ENCODE measurements at places on chromosomes 1 and 21. TPM values are rescaled to one million over a fixed set of nuclear protein-coding genes. Genes with fewer than 3 reads are reported as not detected.

The ADGRL4 gene
- total RNA-seq = 60.4 TPM

GRCh38 chr21:39671986-39672385 lies 59.2 kb downstream of the B3GALT5 start:
- H3K4me1 ChIP-seq = no peaks in the 10 kb centered on the region
- no peak overlapping the region for H3K27ac ChIP-seq
- H3K27me3 ChIP-seq = no peaks in the 10 kb centered on the region

GRCh38 chr1:153428791-153429190 lies 12.5 kb downstream of the S100A7A start:
- no peaks in the 10 kb centered on the region for H3K4me1 ChIP-seq
- H3K27ac ChIP-seq = no peak overlapping the region
- H3K4me3 ChIP-seq = no peak overlapping the region
- H3K36me3 ChIP-seq = no peaks in the 10 kb centered on the region
- no peaks in the 10 kb centered on the region for H3K27me3 ChIP-seq
- DNase-seq = no peak

- H3K4me3 ChIP-seq = no peak overlapping the region
- H3K27me3 ChIP-seq = no peaks in the 10 kb centered on the region
- H3K4me1 ChIP-seq = no peaks in the 10 kb centered on the region
- DNase-seq = no peak
- H3K36me3 ChIP-seq = no peaks in the 10 kb centered on the region
Observed at GRCh38 chr21:15141261-15141970, 76.6 kb upstream of the NRIP1 start.

- peak overlapping the region; percentile 73 for H3K27ac ChIP-seq
- DNase-seq = no peak
- H3K27me3 ChIP-seq = no peaks in the 10 kb centered on the region
- no peaks in the 10 kb centered on the region for H3K36me3 ChIP-seq
Observed at GRCh38 chr1:151346082-151346768, 827 bp downstream of the RFX5 start.

The CTH gene
- 3.7 TPM for total RNA-seq

GRCh38 chr1:219825355-219825754 lies 103.0 kb downstream of the SLC30A10 start:
- H3K4me3 ChIP-seq = no peak overlapping the region
- H3K4me1 ChIP-seq = no peaks in the 10 kb centered on the region
- DNase-seq = no peak
- H3K27me3 ChIP-seq = no peaks in the 10 kb centered on the region
- H3K36me3 ChIP-seq = no peaks in the 10 kb centered on the region

DNA sequence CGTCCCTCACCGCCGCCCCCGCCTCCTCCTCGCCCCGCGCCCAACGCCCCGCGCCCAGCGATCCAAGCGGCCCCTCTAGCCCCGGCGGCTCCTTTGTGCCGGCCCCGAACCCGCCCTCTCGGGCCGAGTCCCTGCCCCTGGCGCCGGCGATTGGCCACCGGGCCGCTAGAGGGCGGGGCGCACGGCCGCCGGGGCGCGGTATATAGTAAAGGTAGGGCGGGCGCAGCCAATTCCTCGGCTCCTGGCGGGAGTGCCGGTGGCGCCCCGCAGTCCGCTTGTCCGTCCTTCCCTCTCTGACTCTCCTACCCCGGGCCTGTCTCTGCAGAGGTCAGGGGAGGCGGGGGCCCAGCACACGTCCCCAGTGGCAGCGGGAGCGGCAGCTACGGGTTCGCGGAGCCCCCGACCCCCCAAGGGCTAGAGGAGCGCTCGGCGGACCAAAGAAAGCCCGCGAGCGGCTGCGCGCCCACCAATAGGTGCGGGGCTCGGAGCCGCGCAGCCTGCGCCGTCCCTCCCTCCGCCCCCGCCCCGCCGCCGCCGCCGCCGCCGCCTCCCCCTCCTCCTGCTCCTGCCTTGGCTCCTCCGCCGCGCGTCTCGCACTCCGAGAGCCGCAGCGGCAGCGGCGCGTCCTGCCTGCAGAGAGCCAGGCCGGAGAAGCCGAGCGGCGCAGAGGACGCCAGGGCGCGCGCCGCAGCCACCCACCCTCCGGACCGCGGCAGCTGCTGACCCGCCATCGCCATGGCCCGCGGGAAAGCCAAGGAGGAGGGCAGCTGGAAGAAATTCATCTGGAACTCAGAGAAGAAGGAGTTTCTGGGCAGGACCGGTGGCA lies at the start of gene ATP1B1:
Gene ATP1B1, plus strand, starts transcription at position 596 of the 826 bp plus-strand sequence. Its CDS starts 140 bp downstream, at position 736.
- peak; percentile 94 for DNase-seq
- peaks cover 2% of the 10 kb centered on the region for H3K4me1 ChIP-seq
- H3K4me3 ChIP-seq = peak within 1 kb of the TSS; percentile 84
- no peaks in the 10 kb centered on the region for H3K27me3 ChIP-seq

The ZMYM4 gene
- 57.0 TPM for total RNA-seq

DNA sequence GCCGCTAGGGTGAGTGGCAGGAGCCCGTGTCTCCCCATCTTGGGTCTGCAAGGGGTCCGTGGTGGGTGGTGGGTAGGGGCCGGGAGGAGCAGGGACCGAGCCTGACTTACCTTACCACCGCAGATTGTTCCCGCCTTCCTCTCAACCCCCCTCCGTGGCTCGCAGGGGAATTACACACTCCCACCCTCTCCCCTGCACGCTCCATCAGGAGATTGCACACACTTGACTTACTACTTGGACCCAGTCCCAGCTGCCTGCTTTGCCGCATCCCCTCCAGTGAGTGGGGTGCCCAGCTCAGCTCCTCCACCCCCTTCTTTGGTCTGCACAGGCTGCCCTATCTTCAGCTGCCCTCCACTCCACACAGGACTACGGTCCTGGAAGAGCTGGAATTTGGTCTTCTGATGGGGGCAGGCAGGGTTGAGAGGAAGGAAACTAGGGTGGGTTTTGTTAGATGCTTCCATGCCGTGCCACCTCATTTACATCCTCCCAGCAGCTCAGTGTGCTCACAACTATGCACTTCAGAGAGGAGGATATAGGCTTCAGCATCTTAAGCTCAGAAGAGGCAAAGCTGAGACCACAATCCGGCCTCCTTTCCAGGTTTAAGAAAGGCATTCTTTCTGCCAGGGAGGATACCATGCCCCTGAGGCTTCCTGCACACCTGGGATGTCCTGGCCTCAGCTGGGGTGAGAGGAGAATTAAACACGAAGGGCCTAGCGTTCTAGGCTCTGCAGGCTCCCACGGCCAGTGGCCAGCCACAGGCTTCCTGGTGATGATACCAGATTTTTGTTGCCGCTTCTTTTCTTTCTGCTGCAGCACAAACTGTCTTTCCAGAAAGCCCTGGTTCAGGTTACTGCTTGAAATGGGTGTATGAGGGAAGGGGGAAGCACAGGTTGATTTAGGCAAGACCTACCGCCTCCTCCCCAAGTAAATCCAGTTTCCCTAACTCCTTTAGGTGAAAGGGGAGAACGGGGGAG lies 2.3 kb downstream of the KCNC4 start:
- H3K27me3 ChIP-seq = no peaks in the 10 kb centered on the region
- no peak for DNase-seq
- H3K36me3 ChIP-seq = no peaks in the 10 kb centered on the region

DNA sequence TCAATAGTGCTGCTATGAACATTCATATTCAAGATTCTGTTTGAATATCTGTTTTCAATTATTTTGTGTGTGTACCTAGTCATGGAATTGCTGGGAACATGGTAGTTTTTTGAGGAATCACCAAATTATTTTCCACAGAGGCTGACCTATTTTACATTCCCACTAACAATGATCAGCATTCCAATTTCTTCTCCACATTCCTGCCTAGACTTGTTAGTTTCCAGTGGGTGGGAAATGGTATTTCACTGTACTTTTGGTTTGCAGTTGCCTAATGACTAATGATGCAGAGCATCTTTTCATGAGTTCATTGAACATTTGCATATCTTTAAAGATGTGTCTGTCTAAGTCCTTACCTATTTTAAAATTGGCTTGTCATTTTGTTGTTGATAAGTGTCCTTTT lies 1182.6 kb upstream of the B3GALT2 start:
- H3K27ac ChIP-seq = no peak overlapping the region
- no peak overlapping the region for H3K4me3 ChIP-seq
- DNase-seq = no peak
- H3K4me1 ChIP-seq = no peaks in the 10 kb centered on the region
- H3K27me3 ChIP-seq = no peaks in the 10 kb centered on the region

The SAMD11 gene
- total RNA-seq = 44.3 TPM

- H3K4me3 ChIP-seq = no peak overlapping the region
- H3K36me3 ChIP-seq = no peaks in the 10 kb centered on the region
- no peaks in the 10 kb centered on the region for H3K27me3 ChIP-seq
- H3K4me1 ChIP-seq = no peaks in the 10 kb centered on the region
Observed at GRCh38 chr1:199698222-199698621, 329.3 kb upstream of the NR5A2 start.

The RBM11 gene
- 1.4 TPM for total RNA-seq

- no peak overlapping the region for H3K27ac ChIP-seq
- no peak for DNase-seq
Observed at GRCh38 chr1:199472018-199472417, 555.5 kb upstream of the NR5A2 start.

The KCNE2 gene
- 2.4 TPM for total RNA-seq

GRCh38 chr1:188249811-188250210 lies 1421.1 kb downstream of the PLA2G4A start:
- H3K27ac ChIP-seq = no peak overlapping the region
- no peak overlapping the region for H3K4me3 ChIP-seq

- H3K4me3 ChIP-seq = peak overlapping the region; percentile 34
- no peak for DNase-seq
- H3K4me1 ChIP-seq = no peaks in the 10 kb centered on the region
- H3K27ac ChIP-seq = no peak overlapping the region
Observed at GRCh38 chr1:217275655-217276398, 355.1 kb downstream of the GPATCH2 start.

The NGF gene
- total RNA-seq = 17.2 TPM

- H3K36me3 ChIP-seq = no peaks in the 10 kb centered on the region
- H3K27ac ChIP-seq = no peak overlapping the region
- no peak for DNase-seq
- H3K4me3 ChIP-seq = no peak overlapping the region
- H3K4me1 ChIP-seq = no peaks in the 10 kb centered on the region
- no peaks in the 10 kb centered on the region for H3K27me3 ChIP-seq
Observed at GRCh38 chr1:23664837-23665795, 26.5 kb upstream of the RPL11 start.

DNA sequence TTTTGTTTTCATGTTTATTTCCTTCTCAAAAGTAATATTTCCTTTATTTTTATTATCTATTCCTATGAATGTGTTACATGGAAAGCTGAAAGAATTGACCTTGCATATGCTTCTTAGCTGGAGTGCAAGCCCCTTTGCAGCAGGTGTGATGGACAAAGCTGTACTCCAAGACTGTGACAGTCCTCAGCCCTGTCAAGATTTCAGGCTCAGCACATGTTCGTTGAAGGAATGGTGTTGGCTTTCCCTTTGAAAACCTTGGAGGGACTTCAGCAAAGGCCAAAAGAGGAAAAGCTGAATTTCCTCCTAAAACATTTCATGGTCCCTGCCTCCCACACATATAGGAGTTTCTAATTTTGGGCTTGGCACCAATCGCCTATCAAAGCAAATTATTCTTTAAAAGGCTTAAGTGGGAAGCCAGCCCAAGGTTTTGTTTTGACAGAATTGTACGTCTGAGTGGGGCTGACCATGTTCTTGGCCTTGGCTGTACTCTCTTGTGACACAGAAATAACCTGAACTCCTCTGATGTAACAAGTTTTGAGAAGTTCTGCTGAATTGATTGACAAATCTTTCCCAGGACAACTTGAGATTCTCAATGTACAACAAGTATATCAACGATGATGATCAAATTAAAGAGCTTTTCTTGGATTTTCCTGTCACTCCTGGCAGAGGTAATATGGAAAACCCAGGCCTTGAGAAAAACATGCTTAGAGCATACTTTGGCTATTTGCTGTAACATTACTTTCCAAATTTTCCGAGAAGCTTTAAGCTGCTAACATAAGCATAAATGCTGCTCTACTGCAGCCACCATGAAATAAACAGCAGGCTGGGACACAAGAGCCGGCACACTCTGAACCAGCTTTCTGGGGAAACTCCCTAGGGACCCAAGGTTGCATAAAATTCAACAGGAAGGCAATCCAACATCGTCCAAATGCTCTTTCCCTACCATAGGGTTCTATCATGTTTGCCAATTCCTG lies 135.7 kb upstream of the ZNF648 start:
- no peak for DNase-seq
- H3K4me3 ChIP-seq = no peak overlapping the region
- peak overlapping the region; percentile 28 for H3K27ac ChIP-seq
- H3K36me3 ChIP-seq = no peaks in the 10 kb centered on the region

The PYHIN1 gene
- 2.9 TPM for total RNA-seq

- no peaks in the 10 kb centered on the region for H3K36me3 ChIP-seq
- no peak overlapping the region for H3K4me3 ChIP-seq
- no peak for DNase-seq
- H3K4me1 ChIP-seq = peaks cover 3% of the 10 kb centered on the region
- H3K27ac ChIP-seq = no peak overlapping the region
Observed at GRCh38 chr1:183778568-183779433, 26.1 kb upstream of the RGL1 start.

DNA sequence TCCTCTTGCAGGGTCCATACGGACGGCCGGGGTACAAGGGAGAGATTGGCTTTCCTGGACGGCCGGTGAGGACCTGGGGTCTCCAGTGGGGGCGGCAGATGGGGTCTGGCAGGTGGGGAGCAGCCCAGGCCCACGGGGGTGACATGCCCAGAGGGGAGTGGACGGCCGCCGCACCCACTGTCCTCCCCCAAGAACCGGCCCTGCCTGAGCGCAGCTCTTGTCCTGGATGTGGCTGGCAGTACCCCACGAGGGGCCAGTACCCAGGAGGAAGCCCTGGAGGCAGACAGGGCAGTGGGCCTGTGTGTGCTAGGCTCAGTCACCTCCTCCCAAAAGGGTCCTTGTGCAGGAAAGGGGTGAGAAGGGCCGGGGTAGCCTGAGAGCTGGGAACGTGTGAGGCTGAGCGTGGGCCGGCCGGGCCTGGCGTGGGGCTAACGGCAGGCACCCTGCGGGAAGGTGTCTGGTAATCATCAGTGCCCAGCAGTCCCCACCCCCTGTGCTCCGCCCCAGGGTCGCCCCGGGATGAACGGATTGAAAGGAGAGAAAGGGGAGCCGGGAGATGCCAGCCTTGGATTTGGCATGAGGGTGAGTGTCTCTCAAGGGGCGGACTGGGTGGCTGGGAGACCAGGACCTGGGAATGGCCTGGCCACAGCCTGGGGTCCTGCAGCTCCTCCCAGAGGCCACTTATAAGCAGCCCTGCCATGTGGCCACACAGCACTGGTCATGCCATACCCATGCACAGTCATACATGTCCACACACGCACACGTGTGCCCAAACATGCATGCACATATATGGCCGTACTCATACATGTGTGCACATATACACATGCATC lies 47.2 kb downstream of the SLC19A1 start:
- no peak overlapping the region for H3K27ac ChIP-seq
- H3K4me3 ChIP-seq = no peak overlapping the region
- no peaks in the 10 kb centered on the region for H3K4me1 ChIP-seq
- H3K27me3 ChIP-seq = no peaks in the 10 kb centered on the region
- peak; percentile 41 for DNase-seq

All from aorta (tissue), 5 donors.